ENCODE measurements at places on chromosomes 1 and 21.

DNA sequence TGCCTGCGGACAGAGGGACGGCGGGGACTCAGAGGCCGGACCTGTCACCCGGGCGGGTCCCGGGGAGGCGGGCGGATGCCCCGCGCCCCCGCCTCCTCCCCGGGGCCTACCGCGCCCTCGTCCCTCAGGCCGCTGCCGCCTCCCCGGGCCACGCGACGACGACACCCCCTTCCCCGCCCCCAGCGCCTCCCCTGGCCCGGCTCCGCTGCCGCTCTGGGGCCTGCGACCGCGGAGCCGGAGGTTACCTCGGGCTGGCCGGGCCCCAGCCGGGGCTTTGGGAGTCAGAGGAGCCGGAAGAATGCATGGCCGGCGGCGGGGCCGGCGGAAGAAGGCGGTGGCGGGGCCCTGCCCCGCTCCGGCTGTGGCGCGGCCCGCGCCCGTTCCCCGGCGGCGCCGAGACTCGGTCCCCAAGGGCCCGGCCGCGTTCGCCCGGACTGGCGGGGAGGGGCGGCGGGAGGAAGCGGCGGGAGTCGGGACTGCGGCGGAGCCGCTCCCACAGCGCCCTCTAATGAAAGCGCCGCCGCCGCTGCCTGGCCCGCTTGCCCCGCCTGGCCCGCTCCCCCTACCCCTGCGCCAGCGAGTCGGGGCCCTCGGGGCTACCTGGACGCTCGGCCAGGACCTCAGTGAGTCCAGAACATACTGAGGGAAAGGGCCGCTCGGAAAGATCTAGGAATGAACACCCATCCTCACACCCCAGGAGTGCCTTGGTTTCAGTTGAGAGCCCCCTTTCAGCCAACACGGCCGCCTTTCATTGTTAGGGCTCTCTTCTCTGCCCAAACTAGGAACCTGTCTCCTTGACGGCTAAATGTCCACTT lies at the start of gene LPGAT1:
TSS of gene LPGAT1 (minus strand) at position 436 of the 815 bp plus-strand sequence. CDS start 1,467 bp downstream, outside the sequence.
- DNase-seq, result peak; percentile 65

GRCh38 chr1:201827321-201828216 lies 1.4 kb upstream of the IPO9 start:
- DNase-seq, result peak; percentile 12

DNA sequence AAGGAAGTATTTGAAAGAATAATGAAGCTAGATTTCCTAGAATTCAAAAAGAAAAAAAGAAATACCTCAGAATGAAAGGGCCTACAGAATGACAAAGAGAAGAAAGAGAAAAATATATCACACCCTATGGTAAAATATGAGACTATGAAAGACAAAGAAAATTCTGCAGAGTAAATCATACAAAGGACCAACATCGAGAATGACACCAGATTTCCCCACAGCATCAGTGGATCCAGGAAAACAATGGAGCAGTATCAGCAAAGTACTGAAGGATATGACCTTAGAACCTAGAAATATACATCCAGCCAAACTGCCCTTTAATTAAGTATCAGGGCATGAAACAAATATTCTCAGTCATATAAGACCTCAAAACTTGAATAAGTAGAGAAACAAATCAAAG lies 21.2 kb upstream of the IFNAR2 start:
- peak; percentile 20 for DNase-seq

DNA sequence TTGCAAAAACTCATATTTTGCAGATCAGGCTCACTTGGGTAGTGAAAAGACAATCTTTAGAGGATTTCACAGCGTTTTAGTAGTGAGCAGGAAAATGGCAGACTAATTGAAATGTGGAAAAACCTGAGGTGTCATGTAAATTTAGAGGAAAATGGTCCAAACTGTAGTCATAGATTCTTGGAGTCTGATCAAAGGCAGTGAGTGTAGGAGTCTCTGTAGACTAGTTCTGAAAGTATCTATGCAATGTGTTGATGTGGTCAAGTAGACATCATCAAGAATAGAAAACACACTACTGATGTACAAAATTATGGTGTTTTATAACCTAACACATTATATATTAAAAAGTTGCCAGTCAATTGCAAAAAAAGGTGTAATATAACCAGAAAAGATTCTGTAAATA lies 143.2 kb upstream of the C1orf105 start:
- no peak for DNase-seq

- DNase-seq, result no peak
Measured at GRCh38 chr1:21822349-21822748, 10.3 kb downstream of the LDLRAD2 start.

DNA sequence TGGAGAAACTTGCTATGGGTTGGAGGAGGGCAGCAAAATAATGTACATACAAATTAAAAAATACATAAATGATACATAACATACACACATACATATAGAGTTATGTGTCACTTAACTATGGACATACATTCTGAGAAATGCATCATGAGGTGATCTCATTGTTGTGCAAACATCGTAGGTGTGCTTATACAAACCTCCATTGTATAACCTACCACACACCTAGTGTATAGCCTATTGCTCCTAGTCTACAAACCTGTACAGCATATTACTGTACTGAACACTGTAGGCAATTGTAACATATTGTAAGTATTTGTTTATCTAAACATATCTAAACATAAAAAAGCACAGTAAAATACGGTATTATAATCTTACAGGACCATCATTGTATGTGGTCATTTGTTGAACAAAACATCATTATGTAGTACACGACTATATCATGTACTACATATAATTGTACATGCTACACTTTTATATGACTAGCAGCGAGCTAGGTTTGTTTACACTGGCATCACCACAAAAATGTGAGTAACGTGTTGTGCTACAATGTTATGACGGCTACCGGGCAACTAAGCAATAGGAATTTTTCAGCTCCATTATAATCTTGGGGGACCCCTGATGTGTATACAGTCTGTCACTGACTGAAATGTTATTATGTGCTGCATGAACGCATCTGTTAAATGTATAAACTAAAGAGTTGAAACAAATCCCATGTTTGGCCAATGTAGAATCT lies 35.5 kb downstream of the ITGB3BP start:
- peak; percentile 65 for DNase-seq

DNA sequence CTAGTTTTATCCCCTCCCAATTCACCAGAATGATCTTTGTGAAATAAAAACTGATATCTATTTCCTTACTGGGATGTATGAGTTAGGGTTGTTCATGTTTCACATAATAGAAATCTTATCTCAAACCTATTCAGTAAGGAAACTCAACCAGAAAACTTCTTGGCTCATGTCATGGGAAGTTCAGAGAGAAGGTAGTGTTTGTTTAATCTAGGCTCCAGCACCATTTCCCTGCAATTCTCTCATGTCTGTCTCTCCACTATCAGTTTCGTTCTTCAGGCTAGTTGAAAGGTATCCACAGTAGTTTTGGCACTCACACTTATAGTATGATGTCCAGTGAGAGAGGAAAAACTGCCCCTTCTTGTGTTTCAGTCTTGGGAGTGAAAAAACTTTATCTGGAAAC lies 34.6 kb upstream of the UHMK1 start:
- DNase-seq, result peak; percentile 7

DNA sequence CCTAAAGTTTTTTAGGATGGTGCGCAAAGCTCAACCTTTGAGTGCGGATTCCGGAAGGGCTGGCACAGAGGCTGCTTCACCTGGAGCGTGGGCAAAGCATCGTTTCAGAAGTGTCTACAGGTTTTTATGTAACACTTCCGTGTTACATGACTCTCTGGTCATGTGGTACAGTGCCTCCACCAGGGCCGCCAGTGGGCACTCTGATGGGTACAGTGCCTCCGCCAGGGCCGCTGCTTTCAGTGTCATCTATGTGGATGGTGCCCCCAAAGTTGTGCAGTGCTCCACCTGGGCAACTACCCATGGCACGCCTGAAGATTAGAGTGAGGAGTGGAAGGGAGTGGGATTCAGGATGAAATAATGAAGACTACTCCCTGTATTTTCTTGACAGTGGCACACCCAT lies 101.4 kb upstream of the C1orf174 start:
- DNase-seq, result no peak

- peak; percentile 76 for DNase-seq
Measured at GRCh38 chr1:233295237-233295974, at the start of gene PCNX2. PCNX2 (minus strand) TSS chr1:233295725; CDS start chr1:233295478, 247 bp downstream.

- DNase-seq, result peak; percentile 74
Measured at GRCh38 chr1:162310337-162310736, 66.3 kb downstream of the SPATA46 start.

- DNase-seq, result no peak
Measured at GRCh38 chr1:40783001-40783905, at the start of gene KCNQ4. KCNQ4 (plus strand) TSS chr1:40783787; CDS start chr1:40784094, 307 bp downstream.

DNA sequence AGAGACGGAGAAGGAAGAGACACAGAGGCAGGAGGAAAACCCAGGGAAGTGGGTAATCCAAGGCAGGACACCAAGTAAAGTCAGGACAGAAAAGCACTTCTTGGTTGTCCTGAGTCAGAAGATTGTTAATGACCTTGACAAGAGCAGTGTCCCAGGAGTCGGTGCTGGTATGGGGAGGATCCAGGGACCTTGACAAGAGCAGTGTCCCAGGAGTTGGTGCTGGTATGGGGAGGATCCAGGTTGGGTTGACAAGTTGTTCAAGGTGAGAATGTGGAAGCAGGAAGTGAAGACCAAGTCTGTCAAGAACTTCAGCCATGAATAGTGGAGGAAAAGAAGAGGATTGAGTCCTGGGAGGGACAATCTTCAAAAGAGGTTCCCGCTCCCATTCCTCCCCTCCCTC lies 31.9 kb downstream of the ZBTB18 start:
- no peak for DNase-seq

- no peak for DNase-seq
Measured at GRCh38 chr21:33018707-33019465, 6.8 kb upstream of the OLIG2 start.

GRCh38 chr1:43968348-43968948 lies 1.4 kb upstream of the DPH2 start:
- DNase-seq, result peak; percentile 47

Data from M059J (cell line).